ENCODE measurements at places on chromosomes 6 and 20.

DNA sequence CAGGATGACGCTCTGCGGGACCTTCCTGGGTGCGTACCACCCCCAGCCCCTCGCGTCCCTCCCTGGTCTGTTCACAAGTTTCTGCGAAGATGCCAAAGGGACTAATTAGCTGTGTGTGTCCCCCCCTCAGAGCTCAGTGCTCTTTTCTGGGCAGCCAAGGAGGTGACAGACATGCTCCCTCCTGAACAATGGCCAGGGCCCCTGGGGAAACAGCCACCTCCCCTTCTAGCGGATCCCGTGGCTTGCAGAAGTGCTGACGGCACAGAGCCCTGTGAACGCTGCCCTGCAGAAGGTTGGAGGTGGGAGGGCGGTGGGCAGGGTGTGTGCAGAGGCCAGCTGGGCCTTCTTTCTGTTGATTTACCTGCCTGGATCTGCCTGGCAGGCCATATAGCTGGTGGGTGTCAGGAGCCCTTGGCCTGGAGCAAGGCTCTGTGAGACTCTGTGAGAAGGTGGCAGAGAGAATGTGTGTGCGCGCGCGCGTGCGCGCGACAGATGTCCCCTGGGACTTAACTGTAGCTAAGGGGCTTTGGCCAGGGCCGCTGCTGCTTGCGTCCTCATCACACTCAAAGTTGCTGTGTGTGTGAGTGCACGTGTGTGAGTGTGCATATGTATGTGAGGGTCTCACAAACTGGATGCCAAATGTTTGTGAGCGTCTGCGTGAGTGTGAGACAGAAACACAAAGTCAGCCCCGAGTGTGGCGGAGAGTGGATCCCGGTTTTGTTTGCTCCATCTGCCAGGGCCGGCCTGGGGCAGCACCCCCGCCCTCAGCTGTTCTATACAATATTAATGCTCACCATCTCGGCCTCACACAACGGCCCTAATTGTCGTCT lies 3.5 kb upstream of the MYT1 start:
- no peak for DNase-seq

GRCh38 chr6:28105245-28105639 lies 19.2 kb upstream of the ZSCAN16 start:
- peak; percentile 37 for DNase-seq

DNA sequence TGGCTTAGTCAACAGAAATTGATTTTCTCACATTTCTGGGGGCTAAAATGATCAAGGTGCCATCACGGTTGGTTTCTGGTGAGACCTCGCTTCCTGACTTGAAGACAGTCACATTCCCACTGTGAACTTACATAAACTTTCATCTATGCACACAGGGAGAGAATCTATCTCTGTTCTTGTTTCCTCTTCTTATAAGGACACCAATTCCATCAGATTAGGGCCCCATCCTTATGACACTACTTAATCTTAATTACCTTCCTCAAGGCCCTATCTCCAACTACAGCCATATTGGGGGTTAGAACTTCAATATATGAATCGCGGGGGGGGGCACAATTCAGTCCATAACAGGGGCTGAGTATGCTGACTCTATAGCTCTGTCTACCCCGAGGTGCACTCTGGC lies 10.6 kb upstream of the SCGN start:
- DNase-seq: no peak

DNA sequence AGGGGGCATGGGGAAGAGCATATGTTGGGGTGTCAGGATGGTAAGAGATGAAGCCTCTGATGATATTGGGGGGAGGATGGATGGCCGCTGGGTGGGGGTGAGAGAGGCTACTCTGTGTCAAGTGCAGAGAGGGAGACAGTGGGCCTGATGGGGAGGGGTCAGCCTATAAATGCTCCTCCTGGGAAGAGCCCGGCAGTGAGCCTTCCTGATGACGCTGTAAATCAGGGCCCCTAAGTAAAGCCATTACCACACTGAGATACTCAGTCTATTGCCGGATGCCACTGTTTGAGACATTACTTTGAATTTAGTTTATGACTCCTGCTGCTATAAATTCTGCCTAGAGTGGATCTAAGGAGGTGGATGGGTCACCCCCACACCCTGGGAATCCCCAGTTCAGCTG lies 28.1 kb downstream of the LRFN2 start:
- no peak for DNase-seq

DNA sequence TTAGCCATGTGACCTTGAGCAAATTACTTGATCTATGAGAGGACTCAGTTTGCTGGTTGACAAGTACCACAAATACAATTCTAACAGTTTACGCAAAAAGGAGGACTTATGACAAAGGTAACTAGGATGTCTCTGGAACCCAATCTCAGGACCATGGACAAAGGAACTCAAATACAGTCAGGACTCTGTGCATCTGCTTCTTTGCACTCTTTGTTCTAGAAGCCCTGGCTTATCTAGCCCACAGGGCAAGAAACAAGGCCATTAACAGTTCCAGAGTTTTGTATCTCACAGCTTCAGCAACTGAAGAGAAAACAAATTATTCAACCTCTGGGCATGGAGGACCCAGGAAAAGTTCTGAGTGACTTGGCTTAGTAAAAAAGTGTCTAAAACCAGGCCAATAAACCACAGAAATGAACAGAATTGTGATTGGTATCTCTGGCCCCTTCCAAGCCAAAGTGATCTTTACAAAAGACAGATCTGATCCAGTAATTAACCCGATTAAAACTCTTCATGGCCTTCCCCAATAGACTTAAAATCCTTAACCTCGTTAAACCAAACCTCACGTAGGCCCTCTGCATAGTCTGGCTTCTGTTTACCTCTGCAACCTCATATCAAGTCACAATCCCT lies 5.9 kb downstream of the WASF1 start:
- peak; percentile 15 for DNase-seq

- no peak for DNase-seq
Observed at GRCh38 chr20:45452772-45453691, 16.5 kb upstream of the WFDC2 start.

DNA sequence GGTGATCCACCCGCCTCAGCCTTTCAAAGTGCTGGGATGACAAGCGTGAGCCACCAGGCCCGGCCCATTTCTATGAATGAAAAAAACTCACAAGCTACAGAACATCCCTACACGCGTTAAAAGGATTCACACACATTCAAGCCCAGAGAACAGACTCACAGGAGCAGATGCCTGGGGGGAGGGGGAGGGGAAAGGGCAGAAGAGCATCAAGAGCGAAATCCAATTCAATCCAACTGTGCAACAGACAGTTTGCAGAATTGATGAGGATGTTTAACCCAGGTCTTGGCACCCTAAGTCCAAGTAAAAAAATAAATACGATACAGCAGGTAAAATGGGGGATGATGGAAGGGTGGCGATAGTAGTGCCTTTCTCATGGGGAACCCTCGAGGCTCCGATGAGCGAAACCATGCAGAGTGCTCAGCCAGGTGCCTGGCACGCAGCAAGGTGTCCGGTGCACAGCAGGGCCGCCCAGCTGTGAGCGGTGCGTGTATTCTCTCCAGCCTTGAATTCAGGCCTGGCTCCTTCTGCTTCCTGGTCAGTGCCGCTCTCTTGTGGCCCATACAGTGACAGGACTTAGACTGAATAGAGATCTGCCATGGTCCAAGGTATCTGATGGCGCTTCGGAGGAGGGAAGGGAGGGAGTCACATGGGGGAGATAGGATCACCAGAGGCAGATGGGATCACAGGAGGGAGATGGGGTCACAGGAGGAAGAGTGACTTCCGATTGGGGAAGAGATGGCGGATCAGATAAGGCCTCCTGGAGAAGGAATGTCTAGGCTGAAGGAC lies 35.4 kb upstream of the ANGPT4 start:
- DNase-seq: no peak

GRCh38 chr6:3392930-3393835 lies 63.7 kb downstream of the SLC22A23 start:
- peak; percentile 36 for DNase-seq

DNA sequence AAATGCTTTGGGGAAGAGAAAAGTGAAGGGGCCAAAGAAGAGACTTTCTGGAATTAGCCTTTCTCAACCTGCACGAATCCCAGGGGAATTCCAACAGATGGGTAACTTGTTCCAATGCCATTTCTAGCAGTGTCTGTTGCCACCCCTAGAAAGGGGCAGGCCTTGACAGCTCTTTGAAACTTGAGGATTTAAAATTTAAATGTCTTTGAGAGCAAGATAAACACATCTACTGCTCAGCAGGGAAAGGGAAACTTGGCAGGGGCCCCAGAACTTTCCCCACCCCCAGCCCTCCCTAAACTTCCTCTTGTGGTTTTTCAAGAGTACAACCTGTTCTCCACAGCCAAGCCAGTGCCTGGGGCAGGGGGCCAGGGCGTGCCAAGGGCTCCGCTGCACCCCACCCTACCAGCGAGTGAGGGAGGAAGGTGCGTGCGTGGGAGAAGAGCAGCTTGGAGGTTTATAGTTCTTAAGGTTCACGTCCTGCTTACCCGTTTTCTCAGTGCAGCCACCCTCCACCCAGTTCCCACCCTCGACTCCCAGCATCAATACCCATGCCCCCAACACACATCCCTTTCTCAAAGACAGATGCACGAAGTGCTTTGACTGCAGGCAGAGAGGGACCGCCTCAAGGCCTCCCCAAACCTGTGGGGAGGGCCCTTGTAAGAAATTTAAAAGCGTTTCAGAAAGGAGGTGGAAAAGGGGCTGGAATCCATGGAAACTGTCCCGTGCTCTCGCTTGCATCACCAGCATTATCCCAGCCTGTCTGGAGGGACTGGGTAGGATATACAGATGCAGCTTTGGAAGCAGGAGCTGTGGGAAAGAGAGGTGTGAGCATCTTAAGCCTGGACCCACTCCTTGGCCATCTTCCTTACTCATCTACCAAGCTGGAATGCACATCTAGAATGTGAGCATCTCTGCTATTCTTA lies 4.5 kb upstream of the TAF8 start:
- peak; percentile 96 for DNase-seq

GRCh38 chr6:150084426-150084825 lies 15.5 kb upstream of the ULBP3 start:
- no peak for DNase-seq

DNA sequence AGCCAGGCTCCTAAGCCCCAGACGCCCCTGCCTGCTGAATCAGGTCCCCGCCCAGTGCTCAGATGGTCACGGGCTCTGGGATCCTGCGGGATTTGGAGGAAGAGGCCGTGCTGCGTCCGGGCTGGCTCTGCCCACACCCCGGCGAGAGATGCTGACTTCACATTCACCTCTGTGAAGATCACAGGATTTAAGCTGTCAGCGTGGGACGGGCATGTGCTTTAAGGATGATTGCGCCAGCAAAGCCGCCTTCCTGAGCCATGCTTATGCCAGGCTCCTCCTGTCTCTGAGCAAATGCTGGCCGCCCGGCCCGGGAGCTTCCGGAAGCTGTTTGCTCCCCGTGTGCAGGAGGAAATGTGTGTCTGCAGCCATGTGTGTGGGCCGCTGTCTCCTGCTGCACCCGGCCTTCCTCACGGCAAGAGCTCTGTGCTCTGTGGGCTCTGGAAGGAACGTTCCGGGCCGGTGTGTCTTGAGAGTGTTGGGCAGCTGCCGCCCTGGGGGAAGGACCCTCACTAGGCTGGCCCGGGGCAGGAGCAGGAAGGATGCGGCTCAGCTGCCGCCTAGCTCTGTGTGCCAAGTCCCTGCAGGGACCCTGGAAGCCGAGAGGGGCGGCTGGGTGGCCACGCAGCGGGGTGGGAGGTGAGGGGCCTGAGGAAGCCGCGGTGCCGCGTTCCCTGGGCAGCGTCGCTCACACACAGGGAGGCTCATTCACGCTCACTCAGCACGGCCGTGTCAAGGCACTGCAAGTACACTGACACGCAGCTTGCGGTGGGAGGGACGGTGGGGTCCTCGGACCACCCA lies 19.0 kb upstream of the BHLHE23 start:
- DNase-seq: peak; percentile 59

DNA sequence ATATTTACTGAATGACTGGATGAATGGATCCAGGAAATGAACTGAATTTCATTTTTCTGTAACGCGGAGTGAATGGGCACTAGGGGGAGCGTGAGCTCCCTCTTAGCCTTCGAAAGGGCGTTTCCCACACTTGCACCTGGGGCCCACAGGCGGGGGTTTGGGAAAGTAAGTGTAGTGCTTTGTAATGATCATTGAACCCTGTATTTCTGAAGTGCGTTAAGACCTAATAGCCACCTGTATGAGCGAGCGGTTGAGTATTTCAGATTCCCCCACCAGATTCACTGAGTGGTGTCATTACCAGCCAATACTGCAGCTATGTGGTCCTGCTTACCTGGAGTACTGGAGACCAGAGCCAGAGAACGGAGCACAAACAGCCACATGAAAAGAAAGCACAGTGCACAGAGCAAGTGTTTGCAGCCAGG lies 10.5 kb downstream of the SYTL3 start:
- peak; percentile 51 for DNase-seq

DNA sequence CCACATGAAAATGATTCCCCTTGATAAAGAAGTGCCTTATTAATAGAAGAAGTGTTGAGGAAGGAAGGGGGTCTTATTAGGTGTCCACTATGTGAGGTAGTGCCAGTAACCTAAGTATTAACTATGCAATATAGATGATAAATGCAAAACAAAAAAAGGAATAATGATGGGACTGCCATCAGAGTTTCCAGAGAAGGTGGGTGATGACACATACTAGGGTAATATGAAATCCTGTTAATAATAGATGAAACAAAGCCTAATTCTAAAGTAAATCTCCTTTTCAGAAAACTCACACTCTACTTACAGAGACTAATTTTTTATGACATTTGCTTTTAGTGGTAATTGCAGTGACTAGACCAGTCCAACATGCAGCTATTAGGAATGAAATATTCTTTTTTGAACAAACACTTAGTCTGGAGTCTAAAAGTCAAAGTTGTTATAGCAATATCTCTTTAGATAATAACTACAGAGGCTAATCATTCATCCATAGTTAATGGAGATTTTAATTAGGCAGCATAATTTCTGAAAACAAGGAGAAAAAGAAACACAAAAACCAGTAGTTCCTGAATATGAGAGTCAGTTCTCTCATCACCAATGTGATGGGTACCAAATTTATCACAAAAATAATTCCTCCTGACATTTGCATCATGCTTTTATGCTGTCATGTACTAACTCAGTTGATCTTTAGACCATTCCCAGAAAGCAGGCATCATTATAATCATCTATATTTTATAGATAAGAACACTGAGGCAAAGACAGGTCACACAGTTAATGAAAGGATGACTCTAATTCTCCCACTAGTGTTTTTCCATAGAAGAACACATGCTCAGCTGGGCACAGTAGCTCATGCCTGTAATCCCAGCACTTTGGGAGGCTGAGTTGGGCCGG lies 208.8 kb upstream of the ARG1 start:
- DNase-seq: no peak

GRCh38 chr6:15511248-15512125 lies 151.3 kb downstream of the DTNBP1 start:
- DNase-seq: no peak

- peak; percentile 38 for DNase-seq
Observed at GRCh38 chr20:24492031-24492607, 22.7 kb downstream of the SYNDIG1 start.

GRCh38 chr6:105488516-105489215 lies 85.8 kb upstream of the PREP start:
- DNase-seq: peak; percentile 19

All from choroid plexus epithelial cell (primary cell).